ENCODE measurements at places on chromosomes 7 and 10.
A peak's percentile ranks its signal among the peaks of the same experiment; 100 is the strongest.

GRCh38 chr7:150722431-150722931 lies 6.1 kb downstream of the GIMAP1 start:
- DNase-seq: no peak

- DNase-seq: no peak
These were observed 19.1 kb downstream of the NACAD start for GRCh38 chr7:45069444-45070253.

- DNase-seq: no peak
These were observed 4.6 kb downstream of the DCLRE1A start for GRCh38 chr10:113849140-113849803.

- no peak for DNase-seq
These were observed 3.4 kb upstream of the CDK13 start for GRCh38 chr7:39946693-39947092.

DNA sequence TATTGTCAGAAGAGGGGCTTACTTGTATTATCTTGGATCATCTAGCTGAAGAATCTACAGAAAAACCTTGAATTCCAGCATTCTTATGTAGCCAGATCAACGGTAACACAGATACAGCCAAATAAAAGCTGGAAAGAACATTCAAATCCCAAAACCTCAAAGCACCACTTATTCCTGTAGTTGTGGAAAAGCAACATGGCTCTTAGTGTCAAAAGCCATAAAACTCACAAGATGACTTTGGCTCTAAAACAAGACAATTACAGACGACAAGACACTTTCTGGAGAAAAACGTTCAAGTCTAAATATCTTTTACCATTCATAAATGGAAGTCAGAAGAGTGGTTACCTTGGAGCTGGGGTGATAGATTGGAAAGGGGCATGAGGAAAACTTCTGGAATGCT lies 173.0 kb downstream of the HERPUD2 start:
- no peak for DNase-seq

DNA sequence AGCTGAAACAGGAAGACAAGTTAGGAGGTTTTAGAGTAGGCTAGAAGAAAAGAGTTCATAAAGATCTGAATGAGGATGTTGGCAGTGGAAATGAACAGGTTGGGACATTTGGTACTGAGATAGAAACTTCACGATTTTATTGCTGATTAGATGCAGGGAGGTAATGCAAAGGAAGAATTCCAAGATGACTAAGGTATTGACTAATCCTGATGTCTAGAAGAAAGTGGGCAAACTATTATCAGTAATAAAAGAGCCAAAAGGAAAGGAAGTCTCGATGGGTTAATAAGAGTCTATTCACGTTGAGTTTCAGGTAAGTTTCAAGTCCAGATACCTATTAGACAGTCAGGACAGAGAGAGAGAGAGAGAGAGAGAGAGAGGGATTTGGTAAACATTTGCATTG lies 631.3 kb upstream of the LRRTM3 start:
- no peak for DNase-seq

- DNase-seq: no peak
These were observed 9.8 kb downstream of the SH2B2 start for GRCh38 chr7:102296514-102296913.

GRCh38 chr7:46440186-46440585 lies 519.1 kb upstream of the IGFBP3 start:
- no peak for DNase-seq

GRCh38 chr10:132522521-132523411 lies 14.8 kb upstream of the INPP5A start:
- DNase-seq: no peak

- no peak for DNase-seq
These were observed 9.3 kb upstream of the AHR start for GRCh38 chr7:17289074-17289645.

DNA sequence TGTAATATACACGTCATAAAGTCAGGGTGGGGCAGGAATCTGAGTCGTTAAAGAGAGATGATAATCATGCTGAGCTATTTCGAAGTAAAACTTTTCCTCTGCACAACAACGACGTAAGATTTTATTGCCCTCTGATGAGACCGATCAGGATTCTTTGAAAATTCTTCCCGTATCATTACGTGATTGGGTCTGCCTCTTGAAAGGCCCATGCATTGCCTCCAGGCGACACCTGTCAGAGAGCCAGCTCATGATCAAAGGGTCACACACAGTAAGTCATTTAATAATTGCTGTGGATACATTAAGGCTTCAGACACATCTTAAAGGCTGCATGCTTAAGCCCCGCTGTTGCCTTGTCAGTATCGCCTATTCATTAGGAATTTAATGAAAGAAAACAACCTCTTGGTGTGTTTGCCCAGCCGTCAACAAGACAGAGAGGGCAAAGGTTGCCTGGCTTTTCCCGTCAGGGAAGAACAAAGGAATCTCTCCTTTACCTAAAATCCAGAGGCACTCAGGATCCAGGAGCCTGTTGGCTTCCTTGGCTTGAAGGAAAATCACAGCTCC lies 189.0 kb upstream of the SH2B2 start:
- DNase-seq: no peak

- no peak for DNase-seq
These were observed 138.1 kb upstream of the TCF7L2 start for GRCh38 chr10:112811741-112812551.

DNA sequence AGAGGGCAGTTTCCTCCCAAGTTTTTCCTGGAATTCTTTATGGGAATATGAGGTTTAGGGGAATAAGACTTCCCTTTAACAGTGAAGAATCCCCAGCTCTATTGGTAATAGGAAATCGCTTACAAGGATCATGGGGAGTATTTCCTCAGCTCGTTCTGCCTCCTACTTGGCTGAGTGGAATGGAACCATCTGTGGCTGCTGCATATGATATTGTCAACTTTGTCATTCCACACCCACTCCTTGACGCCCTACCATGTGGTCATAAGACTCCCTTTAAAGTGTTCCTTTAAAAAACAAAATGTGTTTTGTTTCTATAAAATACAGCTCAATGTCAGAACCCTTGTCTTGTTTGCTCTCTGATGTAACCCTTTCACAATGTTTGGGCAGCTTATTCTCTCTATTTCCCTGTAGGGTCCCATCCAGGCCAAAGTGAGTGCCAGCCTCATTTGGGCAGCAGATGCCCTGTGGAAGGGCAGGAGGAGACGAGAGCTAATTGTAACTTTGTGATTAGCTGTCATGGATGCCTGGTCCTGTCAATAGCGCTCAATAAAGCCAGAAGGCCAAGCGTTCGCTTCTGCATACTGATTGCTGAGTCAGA lies 33.8 kb upstream of the ATRNL1 start:
- no peak for DNase-seq

- DNase-seq: no peak
These were observed 138.9 kb upstream of the PTN start for GRCh38 chr7:137482466-137482865.

- DNase-seq: no peak
These were observed 48.1 kb upstream of the TES start for GRCh38 chr7:116162254-116162653.

DNA sequence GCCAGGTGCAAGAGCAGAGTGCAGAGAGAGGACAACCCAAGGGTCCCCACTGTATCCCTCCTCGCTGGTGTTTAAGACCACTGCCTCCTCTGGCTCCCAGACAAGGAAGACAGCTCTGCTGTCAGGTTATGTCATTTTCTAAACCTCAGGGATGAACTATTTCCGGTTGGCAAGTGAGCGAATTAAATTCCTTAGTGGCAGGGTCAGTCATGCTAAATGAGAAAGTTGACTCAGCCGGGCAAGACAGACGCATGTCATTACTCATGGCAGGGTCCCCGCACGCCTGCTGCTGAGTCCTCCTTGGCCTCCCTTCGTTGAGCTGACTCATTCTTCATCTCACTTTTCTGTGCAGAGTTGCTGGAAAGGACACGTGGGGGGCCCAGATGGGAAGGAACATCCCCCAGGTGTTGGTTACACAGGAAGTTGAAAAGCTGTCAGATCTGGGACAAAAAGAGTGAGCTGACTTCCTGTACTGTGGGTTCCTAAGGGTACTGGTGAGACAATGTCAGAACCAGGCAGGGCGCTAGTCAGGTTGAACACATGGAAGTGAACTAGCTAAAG lies 47.1 kb upstream of the UCN3 start:
- peak; percentile 34 for DNase-seq

- DNase-seq: no peak
These were observed 103.9 kb downstream of the SKAP2 start for GRCh38 chr7:26760501-26760900.

- DNase-seq: no peak
These were observed 7.8 kb upstream of the GDF2 start for GRCh38 chr10:47314416-47314970.

DNA sequence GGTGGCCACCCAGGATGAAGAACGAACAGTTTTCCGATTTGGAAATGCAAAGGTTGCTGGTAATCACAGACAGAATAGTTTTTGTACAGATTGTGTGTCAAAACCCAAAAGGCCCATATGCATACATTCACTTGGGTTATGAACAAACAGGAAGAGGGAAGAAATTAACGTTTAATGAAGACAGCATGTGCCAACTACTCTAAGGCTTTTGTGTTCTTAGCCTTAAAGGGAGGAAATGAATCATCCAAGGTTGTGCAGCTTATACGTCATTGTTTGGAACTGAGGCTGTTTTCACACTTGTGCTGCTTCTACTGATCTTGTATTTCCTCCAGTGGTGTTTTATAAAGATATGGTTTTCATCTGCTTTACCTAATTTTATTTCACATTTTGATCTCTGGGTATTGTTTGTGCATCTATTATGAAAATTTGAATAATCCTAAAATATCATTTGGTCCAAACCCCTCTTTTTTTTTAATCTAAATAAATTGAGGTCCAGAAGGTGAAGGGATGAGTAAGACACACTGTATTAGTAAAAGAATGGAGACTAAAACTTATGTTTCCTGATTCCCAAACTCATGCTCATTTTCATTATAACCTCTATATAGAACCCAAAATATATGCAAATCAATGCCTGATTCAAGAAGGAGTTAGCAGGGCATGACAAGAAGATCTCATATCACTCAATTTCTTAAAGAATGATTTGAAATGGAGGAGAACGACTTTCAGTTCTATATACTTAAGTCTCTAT lies 373.1 kb downstream of the THSD7A start:
- DNase-seq: no peak

- no peak for DNase-seq
These were observed 17.8 kb downstream of the LRRC27 start for GRCh38 chr10:132349766-132350165.

DNA sequence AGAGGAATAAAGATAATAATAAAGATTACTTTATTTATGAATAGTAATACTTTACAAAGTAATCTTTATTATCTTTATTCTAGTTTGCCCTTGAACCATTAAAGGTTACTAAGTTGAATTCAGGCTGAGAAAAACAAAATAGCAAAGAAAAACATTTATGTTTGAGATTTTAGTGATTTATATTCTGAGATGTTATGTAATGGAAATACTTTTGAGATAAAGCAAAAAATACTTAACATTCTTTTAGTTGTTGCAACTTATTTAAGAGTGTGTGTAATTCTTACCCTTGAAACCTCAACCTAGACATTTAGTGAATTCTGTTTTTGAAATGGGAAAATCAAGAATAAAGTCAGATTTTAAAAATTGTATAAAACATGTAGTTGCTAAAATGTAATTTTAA lies 40.0 kb downstream of the MINPP1 start:
- no peak for DNase-seq

GRCh38 chr10:43401627-43402026 lies 7.4 kb downstream of the HNRNPF start:
- DNase-seq: no peak

- no peak for DNase-seq
These were observed 57.3 kb upstream of the CAMK2B start for GRCh38 chr7:44382459-44383265.

DNA sequence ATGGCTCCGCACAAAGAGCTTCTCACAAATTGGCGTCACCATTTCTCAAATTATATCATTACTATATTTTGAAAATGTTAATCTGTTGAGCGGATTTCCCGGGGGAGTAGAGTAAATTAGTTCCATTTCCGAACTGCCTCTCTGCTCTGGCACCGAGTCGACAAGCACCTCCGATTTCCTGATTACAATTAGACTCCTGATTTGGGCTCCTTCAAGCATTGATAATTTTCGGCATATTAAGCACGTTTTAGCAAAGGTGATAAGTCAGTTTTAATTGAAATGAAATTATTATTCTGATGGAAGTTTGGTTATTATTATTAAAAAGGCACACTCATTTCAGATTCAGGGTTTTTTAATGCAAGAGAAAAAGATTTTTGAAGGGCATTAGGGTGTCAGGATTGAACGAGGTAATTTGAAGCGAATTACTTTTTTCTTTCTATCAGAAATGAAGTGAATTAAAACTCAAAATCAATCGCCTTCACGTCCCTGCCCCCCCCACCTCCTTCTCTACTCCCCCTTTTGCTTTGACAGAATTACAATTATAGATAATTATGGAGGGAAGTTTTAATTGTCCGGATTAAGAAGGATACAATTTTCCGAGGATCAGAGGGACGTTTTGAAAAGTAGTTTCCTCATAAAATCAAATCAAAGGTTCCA lies 4.0 kb upstream of the UNCX start:
- no peak for DNase-seq

- DNase-seq: no peak
These were observed 149.5 kb downstream of the ARID5B start for GRCh38 chr10:62050893-62051433.
